ENCODE measurements at places on chromosomes 12 and 14.

- no peak for DNase-seq
These were observed 11.0 kb upstream of the CELA1 start for GRCh38 chr12:51357374-51358047.

- no peak for DNase-seq
These were observed 28.5 kb downstream of the ACTR6 start for GRCh38 chr12:100229036-100229635.

DNA sequence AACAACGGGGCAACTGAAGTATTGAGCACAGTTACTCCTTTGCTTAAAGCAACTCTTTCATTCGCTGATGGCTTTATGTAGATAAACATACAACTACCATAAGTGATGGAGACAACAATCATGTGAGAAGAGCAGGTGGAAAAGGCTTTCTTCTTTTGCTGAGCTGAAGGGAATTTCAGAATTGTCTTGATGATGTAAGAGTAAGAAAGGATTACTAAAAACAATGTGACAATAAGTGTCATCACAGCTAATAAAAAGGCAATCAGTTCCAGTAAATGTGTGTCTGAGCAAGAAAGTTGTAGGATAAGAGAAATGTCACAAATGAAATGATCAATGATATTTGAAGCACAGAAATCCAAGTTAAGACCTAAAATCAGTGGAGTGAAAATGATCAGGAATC, 647 bp downstream of the OR6C70 start:
- DNase-seq: no peak

GRCh38 chr14:63203618-63204406, 431 bp upstream of the RHOJ start:
- DNase-seq: no peak

DNA sequence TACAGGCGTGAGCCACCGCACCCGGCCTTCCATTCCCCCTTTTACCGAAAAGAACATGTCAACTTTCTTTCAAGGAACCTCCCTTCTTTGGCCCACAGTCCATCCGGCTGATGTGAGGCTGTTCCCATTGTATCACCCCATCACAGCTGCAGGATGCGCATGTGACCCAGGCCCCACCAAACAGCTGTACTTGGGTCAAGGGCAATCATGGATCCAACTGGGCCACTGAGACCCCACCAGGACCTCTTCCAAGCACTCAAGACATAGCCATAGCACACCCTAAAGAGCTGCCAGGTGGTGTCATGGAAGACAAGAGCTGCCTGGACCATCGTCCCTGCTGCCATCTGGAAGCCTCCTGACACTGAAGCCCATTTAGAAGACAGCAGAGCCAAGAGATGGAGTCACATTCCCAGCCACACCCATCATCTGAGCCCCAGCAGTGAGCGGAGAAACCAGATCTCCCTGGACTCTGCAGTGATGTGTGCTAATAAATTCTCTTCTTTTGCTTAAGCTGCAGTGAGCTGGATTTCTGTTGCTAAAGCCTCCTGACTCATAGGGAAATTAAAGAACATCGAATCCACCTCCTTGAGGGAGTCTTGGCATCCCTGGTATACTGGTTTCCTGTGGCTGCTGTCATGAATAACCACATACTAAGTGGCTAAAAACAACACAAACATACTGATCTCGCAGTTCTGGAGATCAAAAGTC, 105.6 kb downstream of the KSR2 start:
- DNase-seq: no peak

GRCh38 chr12:66035288-66035966, 95.1 kb downstream of the LLPH start:
- DNase-seq: no peak

DNA sequence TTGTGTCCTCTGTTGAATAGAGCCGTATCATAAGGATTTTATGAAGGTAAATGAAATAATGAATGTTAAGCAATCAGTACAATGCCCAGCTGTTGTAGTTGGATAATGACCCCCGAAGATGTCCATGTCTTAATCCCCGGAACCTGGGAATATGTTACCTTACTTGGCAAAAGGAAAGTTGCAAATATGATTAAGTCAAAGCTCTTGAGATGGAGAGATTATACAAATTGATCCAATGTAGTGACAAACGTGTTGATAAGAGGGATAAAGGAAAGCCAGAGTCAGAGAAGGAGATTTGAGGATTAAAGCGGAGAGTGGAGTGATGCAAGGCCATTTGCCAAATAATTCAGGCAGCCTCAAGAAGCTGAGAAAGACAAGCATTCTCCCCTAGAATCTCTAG, 19.2 kb upstream of the MGAT4C start:
- DNase-seq: no peak

- no peak for DNase-seq
These were observed 46.7 kb upstream of the EVL start for GRCh38 chr14:100018482-100018881.

GRCh38 chr14:21299562-21300130, 19.8 kb downstream of the RPGRIP1 start:
- no peak for DNase-seq

Data from vagina (tissue), 2 donors.